Activated CD8-positive, alpha-beta T cell treated with anti-CD3 and anti-CD28 coated beads for 36 hours (primary cell): ENCODE measurements at places on chromosomes 1 and 21.

- H3K4me3 ChIP-seq = no peak overlapping the region
- H3K27ac ChIP-seq = no peak overlapping the region
- no peak for DNase-seq
- H3K4me1 ChIP-seq = no peaks in the 10 kb centered on the region
- no peaks in the 10 kb centered on the region for H3K27me3 ChIP-seq
These were observed 425.1 kb downstream of the SETD4 start for GRCh38 chr21:35635261-35635660.

- H3K4me1 ChIP-seq = no peaks in the 10 kb centered on the region
- no peak for DNase-seq
These were observed 1.4 kb downstream of the MASP2 start for GRCh38 chr1:11045428-11046269.

DNA sequence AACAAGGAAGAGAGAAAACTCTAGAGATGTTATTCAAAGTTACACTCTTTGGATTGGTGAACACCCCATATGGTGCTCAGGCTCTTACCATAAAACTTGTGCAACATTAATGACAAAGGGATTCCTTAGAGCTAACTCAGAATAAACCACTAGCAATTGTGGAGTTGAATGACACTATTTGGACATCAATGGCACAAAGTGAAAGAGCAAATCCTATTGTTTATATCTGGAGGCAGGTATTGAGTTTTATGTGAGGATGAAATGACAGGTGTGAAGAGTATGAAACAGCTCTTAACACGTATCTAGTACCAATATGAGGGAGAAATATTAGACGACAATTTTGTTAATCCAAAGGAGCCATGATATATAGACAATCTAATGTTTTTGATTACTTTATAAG lies 584.9 kb upstream of the PBX1 start:
- H3K27me3 ChIP-seq = no peaks in the 10 kb centered on the region
- H3K4me3 ChIP-seq = no peak overlapping the region
- no peak for DNase-seq
- H3K4me1 ChIP-seq = no peaks in the 10 kb centered on the region
- no peaks in the 10 kb centered on the region for H3K36me3 ChIP-seq

DNA sequence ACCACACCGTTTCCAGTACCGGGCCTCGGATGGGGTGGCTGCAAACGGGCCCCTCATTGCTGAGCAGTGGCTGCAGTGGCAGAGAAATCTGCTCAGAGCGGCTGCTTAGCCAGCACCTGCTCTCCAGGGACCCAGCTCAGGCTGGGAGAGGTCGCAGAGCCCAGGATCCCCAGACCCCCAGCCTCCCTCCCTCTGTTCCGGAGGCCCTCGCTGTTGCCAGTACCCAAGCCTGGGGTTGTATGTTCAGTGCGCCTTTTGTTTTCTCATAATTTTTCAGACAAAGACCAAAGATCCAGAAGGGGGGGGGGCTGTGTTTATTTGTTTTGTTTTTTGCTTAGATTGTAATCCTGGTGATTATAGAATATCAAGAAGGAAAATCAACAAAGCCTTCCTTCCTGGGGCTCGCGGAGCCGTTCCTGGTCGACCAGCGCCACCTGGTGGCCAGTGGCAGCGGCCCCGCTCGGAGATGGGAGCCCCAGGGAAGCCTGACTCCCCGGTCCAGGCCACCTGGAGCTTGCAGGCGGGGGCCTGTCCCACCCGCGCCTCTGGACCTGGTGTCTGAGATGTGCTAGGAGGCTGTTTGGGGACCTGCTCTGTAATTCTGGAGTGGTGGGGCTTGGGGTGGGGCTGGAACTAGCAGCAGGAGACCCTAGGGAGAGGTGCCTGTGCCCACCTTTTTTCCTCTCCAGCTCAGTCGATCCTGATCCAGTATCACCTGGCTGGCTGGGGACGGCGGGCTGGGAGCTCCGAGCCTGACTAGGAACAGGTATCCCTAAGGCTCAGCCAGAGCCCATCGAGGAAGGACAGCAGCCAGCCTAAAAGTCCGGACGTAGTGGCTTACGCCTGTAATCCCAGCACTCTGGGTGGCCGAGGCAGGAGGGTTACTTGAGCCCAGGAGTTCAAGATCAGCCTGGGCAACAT lies 123.9 kb upstream of the VAMP3 start:
- no peaks in the 10 kb centered on the region for H3K36me3 ChIP-seq
- peak; percentile 70 for DNase-seq
- H3K4me3 ChIP-seq = no peak overlapping the region
- H3K27me3 ChIP-seq = no peaks in the 10 kb centered on the region
- H3K27ac ChIP-seq = no peak overlapping the region

GRCh38 chr1:32676945-32677344 lies 25.6 kb downstream of the SYNC start:
- H3K27ac ChIP-seq = no peak overlapping the region
- no peaks in the 10 kb centered on the region for H3K27me3 ChIP-seq
- H3K4me3 ChIP-seq = no peak overlapping the region
- DNase-seq = no peak
- H3K36me3 ChIP-seq = peaks cover 49% of the 10 kb centered on the region

GRCh38 chr1:171931752-171932151 lies 90.5 kb downstream of the DNM3 start:
- H3K36me3 ChIP-seq = no peaks in the 10 kb centered on the region
- no peak for DNase-seq
- no peaks in the 10 kb centered on the region for H3K4me1 ChIP-seq
- H3K27me3 ChIP-seq = no peaks in the 10 kb centered on the region
- no peak overlapping the region for H3K4me3 ChIP-seq
